ENCODE measurements at places on chromosomes 11 and 22.

DNA sequence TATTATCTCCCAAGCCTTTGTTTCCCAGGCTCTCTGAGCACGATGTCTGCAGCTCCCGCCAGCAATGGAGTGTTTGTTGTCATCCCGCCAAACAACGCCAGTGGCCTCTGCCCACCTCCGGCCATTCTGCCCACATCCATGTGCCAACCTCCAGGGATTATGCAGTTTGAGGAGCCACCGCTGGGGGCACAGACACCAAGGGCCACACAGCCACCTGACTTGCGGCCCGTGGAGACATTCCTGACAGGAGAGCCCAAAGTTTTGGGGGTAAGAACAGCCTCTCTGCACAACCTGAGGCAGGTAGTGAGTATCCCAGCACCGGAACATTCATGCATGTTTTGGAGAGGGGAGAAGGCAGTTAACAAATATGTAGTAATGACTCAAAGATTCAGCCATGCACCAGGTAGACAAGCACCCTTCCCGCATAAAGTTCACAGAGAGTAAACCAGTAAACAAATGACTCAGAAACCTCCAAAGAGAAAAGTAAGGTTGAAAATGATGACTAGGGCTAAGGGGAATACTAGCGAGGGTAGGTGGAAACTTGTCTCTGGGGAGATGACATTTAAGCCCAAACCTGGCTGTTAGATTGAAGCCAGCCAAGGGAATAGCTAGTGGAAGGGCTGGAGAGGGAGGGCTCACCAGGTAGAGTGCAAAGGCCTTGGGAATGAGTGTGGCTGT is 7.2 kb downstream of the MS4A15 start:
- no peak for DNase-seq

- no peak for DNase-seq
Observed at GRCh38 chr11:12696911-12697581, 22.8 kb downstream of the TEAD1 start.

- DNase-seq: no peak
Observed at GRCh38 chr11:58641803-58642581, 19.5 kb downstream of the CNTF start.

DNA sequence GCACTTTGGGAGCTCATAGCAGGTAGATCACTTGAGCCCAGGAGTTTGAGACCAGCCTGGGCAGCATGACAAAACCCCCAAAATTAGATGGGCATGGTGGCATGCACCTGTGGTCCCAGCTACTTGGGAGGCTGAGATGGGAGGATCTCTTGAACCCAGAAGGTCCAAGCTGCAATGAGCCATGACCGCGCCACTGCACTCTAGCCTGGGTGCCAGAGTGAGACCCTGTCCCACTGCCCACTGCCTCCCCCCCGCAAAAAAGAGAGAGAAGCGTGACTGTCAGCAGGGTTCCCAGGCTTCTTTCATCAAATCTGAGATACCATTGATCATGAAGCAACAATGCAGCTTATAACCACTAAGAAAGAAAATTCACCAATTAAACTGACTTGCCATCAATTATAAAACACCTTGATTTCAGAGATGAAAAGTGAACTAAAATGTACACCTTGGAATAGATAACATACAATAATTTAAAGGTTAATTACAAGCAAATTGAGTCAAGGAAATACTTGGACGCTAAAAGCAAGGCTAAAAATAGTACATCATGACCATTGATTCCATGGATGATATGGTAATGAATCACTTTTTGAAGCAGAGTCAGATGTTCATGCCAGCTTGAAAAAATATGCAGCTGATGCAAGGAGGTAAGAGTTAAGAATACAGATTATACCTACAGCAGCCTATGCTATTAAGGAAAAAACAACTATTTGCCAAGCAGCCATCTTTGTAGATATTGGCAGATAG is 90.8 kb upstream of the ALKBH3 start:
- DNase-seq: no peak

- no peak for DNase-seq
Observed at GRCh38 chr22:46104170-46104880, 46.0 kb upstream of the PPARA start.

GRCh38 chr22:41524809-41525449 is 19.3 kb downstream of the POLR3H start:
- peak; percentile 85 for DNase-seq

DNA sequence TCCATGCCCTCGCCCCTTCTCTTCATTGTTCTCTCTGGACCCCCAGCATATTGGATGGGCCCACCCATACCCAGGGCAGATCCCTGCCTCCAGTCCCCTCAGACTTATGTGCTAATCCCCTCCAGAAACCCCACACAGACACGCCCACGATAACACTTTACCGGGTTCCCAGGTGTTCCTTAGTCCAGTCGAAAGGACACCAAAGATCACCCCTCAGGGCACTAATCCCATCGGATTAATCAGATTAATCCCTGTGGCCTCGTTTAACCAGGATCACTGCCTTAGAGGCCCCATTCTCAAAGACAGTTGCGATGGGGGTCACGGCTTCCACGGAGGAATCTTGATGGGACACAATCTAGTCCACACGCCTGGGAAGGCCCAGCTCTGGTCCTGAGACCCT is 80.8 kb downstream of the SHANK2 start:
- no peak for DNase-seq

DNA sequence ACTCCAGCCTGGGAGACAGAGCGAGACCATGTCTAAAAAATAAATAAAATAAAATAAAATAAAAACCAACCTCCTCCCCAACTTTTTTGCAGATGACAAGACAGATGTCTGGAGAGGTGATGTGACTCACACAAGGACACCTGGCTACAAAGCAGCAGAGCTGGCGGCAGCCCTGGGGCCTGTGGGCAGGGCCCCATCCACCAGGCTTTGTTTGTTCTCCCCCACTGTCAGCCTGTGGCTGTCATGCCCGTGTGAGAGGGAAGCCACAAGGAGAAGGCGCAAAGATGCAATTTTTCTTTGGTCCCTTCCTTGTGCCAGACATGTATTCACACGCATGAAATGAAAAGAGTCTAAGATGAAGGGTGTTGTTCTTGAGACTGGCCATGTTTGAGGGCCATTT is 16.6 kb downstream of the CD59 start:
- DNase-seq: no peak

DNA sequence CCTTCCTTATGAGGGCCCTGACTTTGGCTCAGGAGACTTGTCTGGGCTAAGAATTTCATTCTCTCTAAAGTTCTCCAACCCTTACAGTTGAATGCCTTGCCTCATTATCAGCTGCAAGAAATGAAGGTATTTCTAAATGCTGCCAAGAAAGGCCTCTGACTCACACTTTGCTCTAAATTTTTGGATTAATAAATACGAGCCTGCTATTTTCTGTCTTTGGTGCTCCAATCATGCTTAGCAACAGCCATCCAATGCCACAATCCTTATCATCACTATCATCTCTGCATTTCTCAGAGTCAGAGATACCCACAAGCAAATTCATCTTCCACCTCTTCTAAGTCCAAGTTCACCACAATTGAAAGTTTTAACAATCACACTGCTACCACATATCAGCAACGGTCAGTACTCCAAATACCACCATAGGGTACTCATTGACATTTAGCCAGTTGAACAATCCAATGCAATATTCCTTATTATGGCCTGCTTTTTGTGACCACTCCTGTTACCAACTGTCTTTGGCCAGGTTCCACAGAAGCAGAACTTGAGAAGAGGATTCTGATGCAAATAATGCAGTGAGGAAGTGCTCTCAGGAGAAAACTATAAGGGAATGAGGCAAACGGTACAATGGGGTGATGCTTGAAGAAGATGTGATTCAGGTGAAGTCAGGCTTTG is 5.7 kb downstream of the PATE2 start:
- no peak for DNase-seq

DNA sequence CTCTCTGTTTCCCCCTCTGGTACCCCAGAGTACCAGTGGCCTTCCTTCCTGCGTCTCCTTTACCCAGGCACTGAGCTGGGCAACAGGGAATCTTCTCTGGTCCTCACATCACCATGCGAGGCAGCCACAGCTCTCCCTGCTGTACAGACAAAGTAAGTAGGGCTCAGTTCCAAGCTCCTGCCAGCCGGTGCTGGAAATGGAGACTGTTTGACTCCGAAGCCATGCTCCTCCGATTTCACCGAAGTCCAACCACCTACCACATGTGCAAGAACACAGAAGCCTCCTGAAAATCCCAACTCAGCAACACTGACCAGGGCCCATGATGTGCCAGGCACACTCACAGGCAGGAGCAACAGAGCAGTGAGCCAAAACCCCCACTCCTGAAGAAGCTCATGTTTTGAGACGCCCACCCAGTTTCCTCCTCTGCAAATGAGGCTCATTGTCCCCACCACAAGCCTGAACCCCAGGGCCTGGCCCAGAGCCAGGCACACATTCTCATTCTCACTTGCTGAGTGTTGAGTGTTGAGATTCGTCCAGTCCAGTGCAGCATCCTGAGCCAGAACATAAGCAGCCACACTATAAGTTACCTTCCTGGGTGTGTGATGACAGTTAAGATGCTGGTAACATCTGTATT is 156.0 kb downstream of the MPPED1 start:
- no peak for DNase-seq

- DNase-seq: no peak
Observed at GRCh38 chr22:31153357-31153756, 6.6 kb upstream of the RNF185 start.

GRCh38 chr11:9573775-9574621 is 528 bp downstream of the WEE1 start:
- no peak for DNase-seq

GRCh38 chr22:19997561-19998231 is 18.9 kb downstream of the ARVCF start:
- no peak for DNase-seq

GRCh38 chr11:103480421-103480820 is 371.2 kb downstream of the DYNC2H1 start:
- DNase-seq: no peak

GRCh38 chr11:2834503-2835273 is 50.9 kb downstream of the CDKN1C start:
- no peak for DNase-seq

- DNase-seq: no peak
Observed at GRCh38 chr11:60459345-60459744, 3.7 kb downstream of the MS4A1 start.

GRCh38 chr11:94648789-94649188 is 81.6 kb downstream of the PIWIL4 start:
- DNase-seq: no peak

GRCh38 chr11:114075891-114076441 is 16.5 kb downstream of the ZBTB16 start:
- DNase-seq: peak; percentile 78

- DNase-seq: no peak
Observed at GRCh38 chr22:47343611-47344010, 581.2 kb downstream of the TBC1D22A start.

GRCh38 chr11:131488238-131488637 is 117.8 kb downstream of the NTM start:
- DNase-seq: no peak

- no peak for DNase-seq
Observed at GRCh38 chr11:110198031-110198729, 98.2 kb downstream of the RDX start.

- no peak for DNase-seq
Observed at GRCh38 chr11:29005401-29005980, 897.3 kb downstream of the METTL15 start.

- peak; percentile 28 for DNase-seq
Observed at GRCh38 chr11:119361056-119361787, 14.7 kb upstream of the MFRP start.

- no peak for DNase-seq
Observed at GRCh38 chr11:72267956-72268617, 24.1 kb upstream of the PHOX2A start.

DNA sequence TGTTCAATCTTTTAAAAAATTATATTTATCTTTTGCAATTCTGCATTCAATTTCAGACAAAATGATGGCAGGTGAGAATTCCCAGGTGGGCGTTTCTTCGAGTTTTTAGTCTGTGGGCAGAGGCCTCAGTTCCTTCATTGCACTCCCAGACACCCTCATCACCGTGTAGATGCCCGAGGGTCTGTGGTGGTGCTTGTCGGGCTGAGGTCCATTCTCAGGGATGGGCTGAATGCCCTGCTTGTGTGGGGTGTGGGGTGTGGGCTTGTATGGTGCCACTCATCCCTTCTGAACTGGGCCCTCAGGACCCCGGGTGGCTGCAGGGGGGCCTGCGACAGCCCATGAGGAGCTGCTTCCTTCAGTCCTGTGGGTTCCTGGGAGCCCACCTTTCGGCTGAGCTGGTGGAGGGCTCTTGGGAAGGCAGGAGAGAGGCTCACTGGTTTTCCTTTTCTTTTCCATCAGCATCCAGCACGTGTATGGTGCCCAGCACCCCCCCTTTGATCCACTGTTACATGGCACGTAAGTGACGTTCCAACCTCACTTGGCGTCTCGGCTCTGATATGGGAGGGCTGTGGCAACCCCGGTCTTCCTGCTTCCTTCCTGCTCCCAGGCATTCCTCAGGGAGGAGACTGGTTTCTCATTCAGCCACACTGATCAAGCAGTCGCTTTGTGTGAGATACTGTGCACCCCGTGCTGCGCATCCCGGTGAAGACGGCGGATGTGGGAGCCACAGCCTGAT is 29.8 kb downstream of the TBC1D22A start:
- DNase-seq: no peak

DNA sequence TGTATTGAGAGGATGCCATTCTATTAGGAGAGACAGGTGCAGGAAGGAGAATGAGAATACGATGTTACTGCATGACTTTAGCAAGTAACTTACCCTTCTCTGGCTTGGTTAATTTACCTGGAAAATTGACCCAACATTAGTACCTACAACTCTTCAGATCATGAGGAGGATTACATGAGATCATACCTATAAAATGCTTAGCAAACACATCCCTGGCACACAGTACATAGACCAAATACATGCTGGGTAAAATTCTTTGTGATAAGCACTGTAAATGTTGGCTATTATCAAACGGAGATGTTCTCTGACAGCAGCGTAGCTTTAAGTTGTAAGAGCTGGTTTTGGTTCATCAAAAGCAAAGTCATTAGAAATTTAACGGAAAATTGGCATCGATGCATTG is 28.8 kb downstream of the LARGE1 start:
- no peak for DNase-seq

DNA sequence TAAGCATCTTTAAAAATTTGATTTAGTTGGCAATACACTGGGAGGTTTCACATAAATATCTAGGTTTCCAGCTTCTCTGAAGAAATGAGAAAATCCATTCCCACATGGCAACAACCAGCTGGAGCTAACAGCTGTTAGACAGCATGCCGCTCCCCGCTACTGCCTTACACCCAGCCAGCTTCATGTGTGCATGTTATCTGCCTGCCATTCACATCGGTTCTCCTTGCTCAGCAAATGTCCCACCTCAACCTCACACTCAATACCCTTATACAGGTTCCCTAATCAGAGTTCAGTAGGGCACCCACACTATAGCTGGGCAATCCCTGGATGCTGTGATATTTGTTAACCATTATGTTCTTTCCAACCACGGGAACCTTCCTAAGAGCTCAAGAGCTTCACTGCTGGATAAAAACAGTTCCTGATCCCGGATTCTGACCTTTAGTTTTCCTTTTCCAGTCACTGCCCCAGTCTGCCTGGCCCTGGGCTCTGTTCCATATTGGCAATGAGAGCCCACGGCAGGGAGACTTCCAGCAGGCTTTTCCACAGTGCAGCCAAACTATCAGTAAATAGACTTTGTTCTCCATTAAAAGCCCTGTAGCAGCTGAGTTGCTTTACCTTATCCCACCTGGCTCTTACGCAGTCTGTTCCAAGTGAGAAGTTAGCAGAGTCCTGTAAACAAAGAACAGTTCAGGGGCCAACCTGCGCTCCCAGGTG is 8.6 kb downstream of the RPUSD4 start:
- no peak for DNase-seq

All from T-helper 2 cell (primary cell).